Brain microvascular endothelial cell (primary cell): ENCODE measurements at places on chromosomes 11 and 22.

DNA sequence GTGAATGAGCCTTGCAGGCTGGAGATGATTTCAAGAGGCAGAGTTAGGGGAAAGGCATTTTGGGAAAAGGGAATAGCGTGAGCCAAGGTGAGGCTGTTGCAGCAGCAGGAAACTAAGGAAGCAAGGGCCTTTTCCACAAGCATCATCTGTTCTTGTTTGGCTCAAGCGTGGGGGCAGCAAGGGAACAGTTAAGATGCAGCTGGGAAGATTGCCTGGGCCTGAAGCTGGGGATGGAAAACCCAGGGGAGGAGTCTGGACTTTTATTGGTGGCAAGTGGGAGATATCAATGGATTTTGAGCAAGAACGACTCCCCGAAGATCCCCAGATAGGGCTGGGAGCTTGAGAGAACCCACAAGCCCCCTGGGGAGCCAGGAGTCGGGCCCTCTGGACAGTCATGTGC, 27.3 kb upstream of the PICK1 start:
- DNase-seq: no peak

GRCh38 chr11:34356576-34356912, 1.3 kb downstream of the ABTB2 start:
- DNase-seq: peak; percentile 39

DNA sequence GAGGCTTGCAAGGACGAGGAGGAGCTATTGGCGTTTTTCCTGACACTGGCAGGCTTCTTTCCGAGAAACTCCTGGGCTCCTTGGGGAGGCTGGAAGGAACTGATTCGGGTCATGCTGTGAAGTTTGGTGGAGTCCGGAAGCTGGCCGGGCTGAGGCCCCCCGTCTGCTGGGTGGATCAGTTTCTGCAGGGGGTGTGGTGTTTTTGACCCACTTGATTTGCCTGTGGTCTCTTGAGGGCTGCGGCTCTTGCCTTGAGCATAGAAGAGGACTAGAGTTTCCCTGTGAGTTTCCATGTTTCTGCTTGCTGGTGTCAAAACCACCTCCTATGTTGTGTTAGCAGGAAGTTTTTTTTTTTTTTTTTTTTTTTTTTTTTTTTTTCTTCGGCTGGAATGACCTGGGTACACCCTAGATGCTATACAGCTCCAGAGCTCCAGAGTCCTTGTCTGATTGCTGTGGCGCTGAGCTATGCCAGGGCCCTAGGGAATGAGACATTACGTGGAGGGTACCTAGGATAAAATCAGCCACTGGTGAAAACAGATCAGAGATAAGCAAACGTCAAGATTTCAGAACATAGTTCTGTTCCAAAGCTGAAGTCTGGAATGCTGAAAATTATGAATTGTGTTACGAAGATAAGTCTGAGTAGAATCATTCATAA, 728 bp downstream of the TBC1D22A start:
- no peak for DNase-seq

DNA sequence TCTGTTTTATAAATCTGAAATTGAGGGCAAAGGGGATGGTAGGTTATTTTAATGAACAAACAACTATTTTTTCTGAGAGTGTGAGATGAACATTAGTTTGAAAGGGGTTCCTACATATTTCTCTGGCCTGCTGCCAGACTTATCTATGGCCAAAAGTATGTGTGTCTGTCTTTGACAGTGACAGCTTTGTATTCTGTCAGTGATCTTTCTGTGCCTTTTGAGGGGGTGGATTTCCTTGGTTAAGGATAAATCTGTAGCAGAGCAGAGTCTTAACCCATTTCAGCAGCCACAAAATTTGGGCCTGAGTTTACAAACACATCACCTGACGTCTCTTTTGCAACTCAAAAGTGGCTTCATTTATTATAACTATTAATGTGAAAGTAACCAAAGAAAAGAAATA, 30.9 kb downstream of the ZFTA start:
- DNase-seq: no peak

GRCh38 chr11:838441-839279, 3.7 kb downstream of the POLR2L start:
- DNase-seq: no peak

DNA sequence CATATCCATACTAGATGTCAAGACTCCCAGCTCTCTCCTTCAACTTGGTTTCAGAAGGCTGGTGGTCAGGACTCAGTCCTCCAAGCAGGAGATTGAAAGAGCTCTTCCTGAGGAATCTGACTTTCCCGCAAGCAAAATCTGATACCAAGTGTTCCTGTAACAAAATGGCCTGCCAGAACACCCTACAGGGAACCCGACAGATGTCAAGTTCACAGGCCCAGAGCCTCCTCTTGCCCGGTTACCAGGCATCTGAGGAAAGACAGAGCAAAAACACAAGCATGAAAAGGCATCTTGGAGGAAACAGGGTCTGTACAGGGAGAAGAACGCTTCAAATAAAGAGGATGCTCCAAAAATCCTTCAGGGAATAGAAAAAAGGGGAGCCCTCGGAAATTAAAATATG, 8.7 kb upstream of the KCNJ5 start:
- DNase-seq: no peak

DNA sequence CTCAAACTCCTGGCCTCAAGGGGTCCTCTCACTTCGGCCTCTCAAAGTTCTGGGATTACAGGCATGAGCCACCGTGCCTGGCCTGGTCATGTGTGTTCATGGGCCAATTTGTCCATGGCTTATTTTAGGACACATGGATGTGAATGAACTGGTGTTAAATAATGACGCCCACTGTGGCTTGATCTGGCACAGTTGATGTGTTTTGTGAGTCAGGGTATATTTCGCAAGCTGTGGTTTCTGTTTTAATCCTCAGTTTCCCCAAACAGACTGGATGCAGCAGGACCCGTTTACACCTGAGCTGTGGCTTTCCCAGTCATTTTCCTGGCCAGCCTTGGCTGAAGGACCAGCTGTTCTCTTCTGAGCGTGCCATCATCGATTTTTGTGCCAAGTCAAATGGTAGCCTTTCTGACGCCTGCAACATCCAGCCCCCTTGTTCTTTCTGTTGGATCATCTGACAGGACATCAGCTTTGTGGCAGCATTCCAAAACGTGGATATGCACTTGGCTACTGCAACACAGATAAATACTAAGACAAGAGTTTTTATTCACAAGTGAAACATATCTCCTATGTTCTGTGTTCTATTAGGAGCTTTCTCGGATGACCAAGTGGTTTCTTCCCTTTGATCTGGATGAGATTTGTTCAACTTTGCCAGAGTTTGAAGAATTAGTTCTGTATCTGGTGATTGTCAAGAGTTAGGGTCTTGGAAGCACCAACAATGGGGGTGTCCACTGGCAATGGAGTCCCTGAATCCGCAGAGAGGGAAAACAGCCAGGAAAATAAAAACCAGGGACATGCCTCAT, 40.0 kb upstream of the SEPTIN5 start:
- no peak for DNase-seq

- DNase-seq: no peak
Measured at GRCh38 chr11:27532652-27533325, 26.2 kb upstream of the LIN7C start.

DNA sequence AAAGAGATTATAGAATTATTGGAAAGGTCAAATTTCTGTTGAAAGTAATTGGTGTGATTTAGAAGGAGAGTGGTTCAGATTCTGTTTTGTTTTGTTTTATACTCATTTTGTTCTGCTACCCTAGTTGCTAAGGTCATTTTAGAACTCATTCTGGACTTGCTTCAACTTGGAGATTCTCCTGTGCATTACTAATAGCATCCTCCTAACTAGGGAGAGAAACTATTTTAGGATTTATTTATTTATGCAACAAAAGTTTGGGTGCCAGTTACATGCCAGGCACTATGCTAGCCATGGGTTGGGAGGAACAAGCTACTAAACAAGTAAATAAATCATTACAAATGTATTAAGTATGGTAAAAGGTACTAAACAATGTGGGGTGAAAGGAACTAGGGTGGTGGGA, 84.0 kb downstream of the YAP1 start:
- DNase-seq: no peak

DNA sequence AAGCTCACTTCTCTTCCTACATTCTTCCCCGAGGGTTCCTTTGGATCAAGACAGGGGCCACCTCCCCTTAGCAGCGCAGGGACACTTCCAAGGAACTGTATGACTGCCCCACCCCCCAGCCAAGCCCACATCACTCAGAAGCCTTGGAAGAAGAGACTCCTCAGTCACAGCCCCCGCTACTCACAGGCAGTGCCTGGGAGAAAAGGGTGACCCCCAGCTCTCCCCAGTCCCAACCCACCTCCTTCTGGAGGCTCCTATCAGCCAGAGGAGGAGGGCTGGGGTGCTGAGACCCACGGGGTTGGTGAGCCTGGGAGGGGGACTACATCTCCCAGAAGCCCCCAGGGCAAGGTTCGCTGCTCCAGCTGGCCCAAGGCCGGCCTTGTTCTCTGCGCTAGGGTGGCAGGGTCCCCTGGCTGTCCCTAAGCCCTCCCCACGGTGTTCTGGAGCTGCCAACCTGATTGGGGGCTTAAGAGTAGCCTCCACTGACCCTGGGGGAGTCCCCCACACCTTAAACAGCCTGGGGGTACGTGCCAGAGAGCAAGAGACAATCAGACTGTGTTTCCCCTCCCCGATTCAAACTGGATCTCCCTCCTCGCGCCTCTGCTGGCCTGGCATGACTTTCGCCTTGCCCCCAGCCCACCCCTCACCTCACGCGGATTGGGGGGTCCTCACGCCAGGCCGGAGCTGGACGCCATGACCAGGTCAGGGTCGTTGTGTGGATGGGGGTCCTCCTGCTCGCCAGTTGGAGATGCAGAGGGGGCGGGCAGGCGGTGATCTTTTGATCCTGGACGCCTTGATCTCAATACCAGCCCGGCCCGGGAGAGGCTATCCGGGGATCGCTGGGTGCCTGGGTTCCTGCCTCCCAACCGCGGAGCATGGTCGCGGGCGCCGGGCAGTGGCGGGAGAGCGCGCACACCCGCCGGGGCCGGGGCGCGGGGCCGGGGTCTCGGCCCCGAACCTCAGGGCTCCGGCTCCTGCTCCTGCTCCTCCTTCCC, 838 bp downstream of the BCL9L start:
- DNase-seq: no peak

DNA sequence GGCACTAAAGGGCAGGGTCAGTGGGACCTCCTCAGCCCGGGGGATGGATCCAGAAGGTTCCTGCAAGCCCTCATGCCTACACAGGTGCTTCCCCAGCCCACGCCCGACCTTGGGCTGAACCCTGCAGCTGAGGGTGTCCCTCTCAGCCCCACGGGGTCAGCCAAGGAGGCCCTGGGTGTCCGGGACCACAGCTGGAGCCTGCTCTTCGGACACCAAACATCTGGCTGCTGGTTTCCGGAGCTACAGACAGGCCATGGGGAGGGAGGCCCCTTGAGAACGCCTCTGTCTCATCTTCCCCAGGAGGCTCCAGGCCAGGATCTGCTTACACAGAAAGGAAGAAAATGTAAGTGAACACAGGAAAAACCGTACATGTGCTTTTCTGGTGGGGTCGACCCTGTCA, 355.7 kb downstream of the MN1 start:
- no peak for DNase-seq

- no peak for DNase-seq
Measured at GRCh38 chr22:50688448-50688847, 15.8 kb downstream of the SHANK3 start.

DNA sequence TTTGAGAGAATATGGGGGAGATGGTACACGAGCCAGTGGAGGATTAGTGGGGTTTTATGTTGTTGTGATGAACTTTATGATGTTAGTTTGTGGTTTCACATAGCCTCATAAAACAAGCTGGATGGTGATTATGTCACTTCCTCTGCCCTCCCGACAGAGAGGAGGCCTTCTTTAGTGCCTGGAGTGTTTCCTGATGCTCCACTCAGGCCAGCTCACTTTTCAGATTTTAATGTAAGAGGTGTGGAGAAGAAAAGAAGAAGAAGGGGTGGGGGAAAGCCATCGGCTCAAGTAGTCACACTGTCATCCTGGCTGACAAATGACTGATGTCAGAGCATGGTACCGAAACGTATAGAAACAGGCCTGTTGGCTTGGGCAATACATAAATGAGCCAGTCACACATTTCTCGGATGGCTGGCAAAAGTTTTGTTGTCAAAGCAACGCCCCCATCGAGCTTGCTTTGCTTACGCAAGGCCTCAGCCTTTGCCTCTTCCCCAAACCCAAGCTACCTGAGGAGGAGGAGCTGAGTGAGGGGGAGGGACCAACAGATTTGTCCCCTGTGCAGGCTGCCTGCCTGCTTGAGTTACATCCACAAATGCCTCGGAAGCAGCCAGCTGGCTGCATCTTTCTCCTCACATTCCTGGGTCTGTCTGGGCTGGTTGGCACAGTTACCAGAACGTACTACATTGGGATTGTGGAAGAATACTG, at the start of gene HEPHL1:
TSS of gene HEPHL1 (plus strand) at position 578 of the 705 bp plus-strand sequence. CDS start at position 593, 15 bp downstream.
- no peak for DNase-seq

GRCh38 chr11:117618302-117618981, 178.6 kb downstream of the DSCAML1 start:
- no peak for DNase-seq

DNA sequence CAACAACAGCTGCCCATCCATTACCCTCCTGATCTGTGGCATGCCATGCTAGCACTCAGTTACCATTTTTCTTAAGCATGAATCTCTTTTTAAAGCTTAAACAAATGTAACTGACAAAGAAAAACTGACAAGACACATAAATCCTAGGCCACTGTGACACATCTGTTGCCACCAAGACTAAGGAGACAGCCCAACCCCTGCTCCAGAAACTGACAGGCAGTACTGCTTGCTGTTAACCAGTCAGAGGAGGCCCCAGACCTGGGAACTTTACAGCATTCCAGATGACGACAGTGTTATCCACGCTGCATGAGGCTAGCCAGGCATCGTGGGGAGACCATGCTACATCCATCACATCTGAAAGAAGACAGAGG, 33.8 kb downstream of the HIRA start:
- DNase-seq: no peak

GRCh38 chr22:25136953-25137576, 62.6 kb upstream of the CRYBB3 start:
- DNase-seq: no peak

GRCh38 chr11:114348200-114349191, 51.8 kb downstream of the C11orf71 start:
- DNase-seq: peak; percentile 81

GRCh38 chr22:48968201-48968959, 859.3 kb downstream of the BRD1 start:
- DNase-seq: no peak

DNA sequence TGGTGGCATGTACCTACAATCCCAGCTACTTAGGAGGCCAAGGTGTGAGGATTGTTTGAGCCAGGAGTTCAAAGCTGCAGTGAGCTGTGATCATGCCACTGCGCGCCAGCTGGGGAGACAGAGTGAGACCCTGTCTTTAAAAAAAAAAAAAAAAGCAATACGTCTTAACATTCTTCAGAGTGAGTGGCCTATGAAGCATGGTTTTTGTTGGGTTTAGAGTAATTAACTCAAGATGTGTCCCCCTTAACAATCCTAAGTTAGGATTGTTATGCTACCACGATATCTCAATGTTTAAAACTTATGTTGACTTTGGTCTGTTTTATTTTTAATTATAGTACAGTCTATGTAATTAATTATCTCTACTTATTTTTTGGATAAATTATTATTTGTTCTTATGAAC, 156.1 kb downstream of the HIPK3 start:
- DNase-seq: no peak

DNA sequence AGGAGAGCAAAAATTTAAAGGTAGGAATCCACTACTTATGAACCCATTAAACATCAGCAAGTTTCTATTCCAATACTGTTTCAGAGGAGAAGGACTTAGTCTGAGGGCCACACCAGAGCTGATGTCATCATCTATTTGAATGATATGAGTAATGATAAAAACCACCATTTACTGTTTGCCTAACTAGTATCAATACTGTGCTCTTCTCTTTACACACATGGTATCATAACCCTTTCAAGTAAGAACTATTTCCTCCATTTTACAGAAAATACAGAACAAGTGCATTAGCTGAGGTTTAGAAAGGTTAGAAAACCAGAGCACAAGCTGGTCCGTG, 651.3 kb upstream of the KIRREL3 start:
- DNase-seq: peak; percentile 14
